ENCODE measurements at places on chromosomes 2 and 18. TPM values are rescaled to one million over a fixed set of nuclear protein-coding genes. Genes with fewer than 3 reads are reported as not detected.

The CDH2 gene
- 10.7 TPM for total RNA-seq

The RUFY4 gene
- not detected for total RNA-seq

The CFAP210 gene
- total RNA-seq = not detected

The ACOXL gene
- not detected for total RNA-seq

The RNF152 gene
- 22.9 TPM for total RNA-seq

The FNDC4 gene
- 0.91 TPM for total RNA-seq

The NABP1 gene
- total RNA-seq = 55.4 TPM

The FAM161A gene
- total RNA-seq = 14.3 TPM

The G6PC2 gene
- total RNA-seq = not detected

The EDAR gene
- not detected for total RNA-seq

The CD8B2 gene
- total RNA-seq = not detected

The ADRA2B gene
- not detected for total RNA-seq

The C2orf78 gene
- not detected for total RNA-seq

The ADD2 gene
- total RNA-seq = 0.08 TPM

The WNT6 gene
- total RNA-seq = 0.08 TPM

The USP14 gene
- 23.1 TPM for total RNA-seq

All from SJCRH30 (cell line).